ENCODE measurements at places on chromosomes 1 and 21. TPM values are rescaled to one million over a fixed set of nuclear protein-coding genes. Genes with fewer than 3 reads are reported as not detected.

Gene TNFRSF25
- 21.4 TPM for total RNA-seq

- DNase-seq, result peak; percentile 79
- no peak overlapping the region for H3K4me3 ChIP-seq
- H3K4me1 ChIP-seq, result no peaks in the 10 kb centered on the region
- H3K36me3 ChIP-seq, result peaks cover 16% of the 10 kb centered on the region
- H3K27ac ChIP-seq, result no peak overlapping the region
Observed at GRCh38 chr21:45511661-45512431, 30.4 kb downstream of the SLC19A1 start.

GRCh38 chr1:31809698-31810097, 6.1 kb downstream of the SPOCD1 start:
- no peak for DNase-seq
- no peaks in the 10 kb centered on the region for H3K4me1 ChIP-seq
- no peak overlapping the region for H3K27ac ChIP-seq
- no peaks in the 10 kb centered on the region for H3K36me3 ChIP-seq
- H3K27me3 ChIP-seq, result no peaks in the 10 kb centered on the region

Gene NHLH1
- 0.18 TPM for total RNA-seq

Gene OSBPL9
- 186 TPM for total RNA-seq
